ENCODE measurements at places on chromosomes 1 and 21.

- no peak for DNase-seq
Observed at GRCh38 chr1:23796466-23797271, 3.9 kb downstream of the GALE start.

GRCh38 chr1:244830639-244831038 lies 4.8 kb upstream of the COX20 start:
- DNase-seq, result no peak

- DNase-seq, result peak; percentile 90
Observed at GRCh38 chr1:232767305-232768074, 37.7 kb upstream of the MAP10 start.

DNA sequence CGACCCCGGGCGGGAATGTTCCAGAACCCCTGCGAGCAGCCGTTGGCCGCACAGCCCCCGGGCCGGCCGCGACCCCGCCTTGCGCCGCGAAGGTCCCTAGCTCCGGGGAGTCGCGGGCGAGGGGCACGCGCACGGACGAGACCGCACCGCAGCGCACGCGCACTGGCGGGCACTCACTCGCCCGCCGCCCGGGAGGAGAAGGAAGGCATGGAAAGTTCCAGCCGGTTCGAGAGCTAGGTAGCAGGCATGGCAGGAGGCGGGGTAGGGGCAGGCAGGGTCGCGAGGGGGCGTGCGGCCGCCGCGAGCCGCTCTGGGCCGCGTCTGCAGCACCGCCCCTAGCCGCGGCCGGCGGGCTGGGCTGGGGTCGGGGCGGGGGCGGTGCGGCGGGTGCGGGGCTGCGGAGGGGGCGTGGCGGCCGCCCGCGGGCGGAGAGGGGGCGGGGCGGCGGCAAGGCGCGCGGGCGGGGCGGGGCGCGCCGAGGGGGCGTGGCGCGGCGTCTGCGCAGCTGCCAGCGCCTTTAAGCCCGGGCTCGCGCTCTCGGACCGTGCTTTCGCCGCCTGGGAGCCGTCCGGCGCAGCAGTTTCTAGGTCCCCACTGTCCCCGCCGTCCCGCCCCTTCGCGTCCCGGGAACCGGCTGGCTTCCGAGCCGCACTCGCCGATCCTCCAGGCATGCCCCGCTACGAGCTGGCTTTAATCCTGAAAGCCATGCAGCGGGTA lies at the start of the genes MRPS6 and SLC5A3:
TSS of gene MRPS6 (plus strand) at position 547 of the 717 bp plus-strand sequence. CDS start at position 670, 123 bp downstream.
TSS of gene SLC5A3 (plus strand) at position 547 of the 717 bp plus-strand sequence. CDS start 21,621 bp downstream, outside the sequence.
- DNase-seq, result peak; percentile 88

DNA sequence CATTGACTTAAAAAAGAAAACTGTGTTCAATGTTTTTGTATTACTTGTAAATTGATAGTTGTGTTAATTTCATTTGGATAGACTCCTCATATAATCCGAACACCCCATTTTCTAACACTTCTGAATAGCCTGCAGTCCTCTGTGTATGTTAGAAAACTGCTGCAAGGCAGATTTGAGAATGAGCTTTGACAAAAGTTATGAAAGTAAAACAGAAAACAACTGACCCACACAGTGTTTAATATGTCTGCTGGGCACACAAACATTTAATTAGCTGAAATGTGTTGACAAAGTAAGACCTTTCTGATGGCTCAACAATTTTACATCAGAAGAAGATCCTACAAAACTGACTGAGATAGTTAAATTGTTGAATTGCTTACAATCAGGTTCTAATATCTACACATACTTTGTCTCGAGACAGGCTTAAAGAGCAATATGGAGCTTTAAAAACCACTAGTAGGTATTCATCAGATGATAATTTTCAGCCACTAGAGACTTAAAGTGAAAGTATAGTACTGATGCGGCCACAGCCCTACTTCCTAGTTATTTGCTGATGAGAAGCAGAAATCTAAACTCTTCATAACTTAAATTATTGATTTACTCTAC lies 40.0 kb upstream of the PRMT6 start:
- DNase-seq, result no peak

DNA sequence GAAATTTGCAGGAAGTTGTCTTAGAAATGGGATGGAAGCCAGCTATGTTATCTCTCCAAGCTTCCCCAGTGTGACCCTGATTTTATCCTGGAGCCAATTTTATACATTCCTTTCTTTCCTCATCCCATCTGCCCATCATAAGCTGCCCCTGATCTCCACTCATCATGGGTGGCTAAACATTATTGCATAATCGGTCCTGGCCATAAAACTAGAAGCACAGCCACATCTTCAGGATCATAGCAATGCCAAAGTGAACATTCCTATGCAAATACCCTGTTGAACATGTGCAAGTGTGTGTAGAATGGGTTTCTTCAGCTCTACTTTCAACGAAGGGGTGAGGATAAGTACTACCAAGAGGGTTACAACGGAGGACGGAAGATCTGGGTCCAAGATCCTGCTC lies 50.6 kb upstream of the COG2 start:
- DNase-seq, result no peak

DNA sequence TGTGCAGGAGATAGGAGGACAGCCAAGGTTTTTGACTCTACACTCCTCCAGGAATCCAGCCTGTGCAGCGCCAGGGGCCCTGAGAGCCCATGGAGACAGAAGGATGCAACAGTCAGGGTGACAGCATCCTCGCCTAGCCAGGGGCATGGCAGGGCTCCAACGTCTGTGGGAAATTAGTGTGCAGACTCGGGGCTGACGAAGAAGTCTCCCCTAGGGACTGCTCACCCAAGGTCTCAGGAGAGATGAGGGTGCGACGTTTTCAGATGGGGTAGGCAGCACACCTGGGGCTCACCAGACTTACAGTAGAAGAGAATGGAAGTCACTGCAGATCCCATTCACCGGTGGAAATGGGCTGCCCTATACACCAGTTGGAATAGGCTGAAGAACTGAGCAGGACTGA lies 241.7 kb downstream of the SETD4 start:
- DNase-seq, result no peak

DNA sequence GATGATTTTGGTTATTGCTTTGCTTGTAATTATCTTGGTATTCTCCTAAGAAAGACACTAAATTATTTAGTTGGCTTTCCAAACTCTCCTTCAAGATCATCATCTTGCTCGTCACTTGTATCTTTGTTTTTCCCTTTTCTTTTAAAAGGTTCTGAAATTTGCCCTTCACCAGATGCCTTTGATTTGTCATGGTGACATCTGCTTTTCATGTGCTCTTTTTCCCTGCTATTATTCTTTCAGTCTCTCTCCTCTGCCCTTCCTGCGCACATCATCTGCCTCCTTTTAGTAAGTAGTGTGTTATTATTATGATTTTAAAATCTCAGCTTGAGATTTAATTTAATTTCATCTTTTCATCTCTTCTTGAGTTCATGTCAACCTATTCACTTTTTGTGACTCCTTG lies 92.1 kb downstream of the BACH1 start:
- DNase-seq, result no peak

DNA sequence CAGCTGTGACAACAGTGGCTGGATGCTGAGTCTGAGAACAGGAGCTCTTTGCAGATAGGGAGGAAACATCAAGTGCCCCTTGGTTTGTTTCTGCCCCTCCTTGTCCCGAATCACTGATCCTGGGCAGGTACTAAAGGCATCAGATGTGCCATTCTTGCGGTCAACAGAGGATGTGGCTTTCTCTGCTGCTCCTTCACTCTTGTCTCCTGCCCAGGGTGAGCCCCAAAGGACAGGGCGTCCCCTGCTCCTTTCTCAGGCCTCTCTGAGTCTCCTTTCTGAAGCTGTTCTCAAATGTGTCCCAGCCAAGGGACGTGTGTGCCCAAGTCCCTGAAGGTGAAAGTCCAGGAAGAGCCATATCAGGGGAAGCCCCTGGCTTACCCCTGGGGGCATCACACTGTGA lies 31.7 kb downstream of the SLC37A1 start:
- no peak for DNase-seq

GRCh38 chr1:155175927-155176371 lies 2.3 kb downstream of the TRIM46 start:
- peak; percentile 55 for DNase-seq

DNA sequence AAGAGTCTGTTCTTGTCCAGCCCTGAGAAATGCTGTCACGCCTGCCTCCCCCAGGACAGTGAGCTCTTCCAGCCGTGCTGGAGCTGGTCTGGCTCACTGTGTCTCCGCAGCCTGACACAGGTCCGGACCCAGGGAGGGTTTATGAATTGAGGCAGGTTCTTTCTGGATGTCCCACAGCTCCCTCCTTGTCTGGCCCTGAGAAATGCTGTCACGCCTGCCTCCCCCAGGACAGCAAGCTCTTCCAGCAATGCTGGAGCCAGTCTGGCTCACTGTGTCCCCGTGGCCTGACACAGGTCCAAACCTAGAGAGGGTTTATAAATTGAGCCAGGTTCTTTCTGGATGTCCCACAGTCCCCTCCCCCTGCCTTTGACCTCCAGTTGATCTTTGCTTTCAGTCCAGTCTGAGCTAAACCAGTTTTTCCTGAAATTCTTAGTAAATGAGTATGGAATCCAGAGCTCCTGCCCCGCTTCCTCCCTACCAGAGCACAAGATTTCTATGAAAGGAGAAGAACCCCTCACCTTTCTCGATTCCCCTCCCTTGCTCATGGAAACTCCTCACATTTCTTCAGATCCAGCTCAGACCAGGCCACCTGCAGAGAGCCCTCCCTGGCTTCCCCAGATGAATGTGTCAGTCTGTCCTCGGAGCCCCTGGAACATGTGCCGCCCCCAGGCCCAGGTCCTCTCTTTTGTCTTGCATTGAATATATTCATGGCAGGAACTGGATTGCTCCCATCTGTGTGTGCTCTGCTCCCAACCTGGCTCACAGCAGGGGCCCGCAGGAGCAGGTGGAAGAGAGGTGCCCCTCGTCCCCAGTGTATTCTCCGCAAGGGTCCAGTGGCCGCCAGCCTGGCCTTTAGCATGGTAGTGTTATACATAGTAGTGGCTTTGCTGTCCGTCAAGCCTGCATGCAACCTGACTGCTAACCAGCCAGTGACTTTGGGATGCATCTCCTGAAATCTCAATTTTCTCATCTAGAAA lies 116.3 kb downstream of the EPHB2 start:
- no peak for DNase-seq

DNA sequence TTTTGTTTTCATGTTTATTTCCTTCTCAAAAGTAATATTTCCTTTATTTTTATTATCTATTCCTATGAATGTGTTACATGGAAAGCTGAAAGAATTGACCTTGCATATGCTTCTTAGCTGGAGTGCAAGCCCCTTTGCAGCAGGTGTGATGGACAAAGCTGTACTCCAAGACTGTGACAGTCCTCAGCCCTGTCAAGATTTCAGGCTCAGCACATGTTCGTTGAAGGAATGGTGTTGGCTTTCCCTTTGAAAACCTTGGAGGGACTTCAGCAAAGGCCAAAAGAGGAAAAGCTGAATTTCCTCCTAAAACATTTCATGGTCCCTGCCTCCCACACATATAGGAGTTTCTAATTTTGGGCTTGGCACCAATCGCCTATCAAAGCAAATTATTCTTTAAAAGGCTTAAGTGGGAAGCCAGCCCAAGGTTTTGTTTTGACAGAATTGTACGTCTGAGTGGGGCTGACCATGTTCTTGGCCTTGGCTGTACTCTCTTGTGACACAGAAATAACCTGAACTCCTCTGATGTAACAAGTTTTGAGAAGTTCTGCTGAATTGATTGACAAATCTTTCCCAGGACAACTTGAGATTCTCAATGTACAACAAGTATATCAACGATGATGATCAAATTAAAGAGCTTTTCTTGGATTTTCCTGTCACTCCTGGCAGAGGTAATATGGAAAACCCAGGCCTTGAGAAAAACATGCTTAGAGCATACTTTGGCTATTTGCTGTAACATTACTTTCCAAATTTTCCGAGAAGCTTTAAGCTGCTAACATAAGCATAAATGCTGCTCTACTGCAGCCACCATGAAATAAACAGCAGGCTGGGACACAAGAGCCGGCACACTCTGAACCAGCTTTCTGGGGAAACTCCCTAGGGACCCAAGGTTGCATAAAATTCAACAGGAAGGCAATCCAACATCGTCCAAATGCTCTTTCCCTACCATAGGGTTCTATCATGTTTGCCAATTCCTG lies 135.7 kb upstream of the ZNF648 start:
- peak; percentile 48 for DNase-seq

DNA sequence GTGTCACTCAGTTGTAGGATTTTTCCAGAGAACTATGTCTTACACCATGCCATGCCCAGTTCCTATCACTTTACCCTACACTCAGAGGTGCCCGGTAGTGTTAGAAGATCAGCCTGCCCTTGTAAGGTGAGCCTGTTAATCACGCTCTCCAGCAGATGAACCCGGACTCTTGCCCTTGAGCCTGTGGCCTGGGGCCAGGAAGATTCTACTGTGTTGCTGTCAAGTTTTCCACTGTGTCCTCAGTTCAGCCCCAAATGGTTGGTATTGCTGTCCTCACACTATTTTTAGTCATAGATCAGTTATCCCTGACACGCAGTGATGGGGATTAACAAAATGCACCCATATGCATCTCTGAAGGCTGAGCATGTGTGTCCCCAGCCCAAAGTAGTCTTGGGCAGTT lies 105.0 kb upstream of the SPAG17 start:
- DNase-seq, result no peak

- no peak for DNase-seq
Observed at GRCh38 chr1:235990330-235990795, 74.5 kb downstream of the NID1 start.

DNA sequence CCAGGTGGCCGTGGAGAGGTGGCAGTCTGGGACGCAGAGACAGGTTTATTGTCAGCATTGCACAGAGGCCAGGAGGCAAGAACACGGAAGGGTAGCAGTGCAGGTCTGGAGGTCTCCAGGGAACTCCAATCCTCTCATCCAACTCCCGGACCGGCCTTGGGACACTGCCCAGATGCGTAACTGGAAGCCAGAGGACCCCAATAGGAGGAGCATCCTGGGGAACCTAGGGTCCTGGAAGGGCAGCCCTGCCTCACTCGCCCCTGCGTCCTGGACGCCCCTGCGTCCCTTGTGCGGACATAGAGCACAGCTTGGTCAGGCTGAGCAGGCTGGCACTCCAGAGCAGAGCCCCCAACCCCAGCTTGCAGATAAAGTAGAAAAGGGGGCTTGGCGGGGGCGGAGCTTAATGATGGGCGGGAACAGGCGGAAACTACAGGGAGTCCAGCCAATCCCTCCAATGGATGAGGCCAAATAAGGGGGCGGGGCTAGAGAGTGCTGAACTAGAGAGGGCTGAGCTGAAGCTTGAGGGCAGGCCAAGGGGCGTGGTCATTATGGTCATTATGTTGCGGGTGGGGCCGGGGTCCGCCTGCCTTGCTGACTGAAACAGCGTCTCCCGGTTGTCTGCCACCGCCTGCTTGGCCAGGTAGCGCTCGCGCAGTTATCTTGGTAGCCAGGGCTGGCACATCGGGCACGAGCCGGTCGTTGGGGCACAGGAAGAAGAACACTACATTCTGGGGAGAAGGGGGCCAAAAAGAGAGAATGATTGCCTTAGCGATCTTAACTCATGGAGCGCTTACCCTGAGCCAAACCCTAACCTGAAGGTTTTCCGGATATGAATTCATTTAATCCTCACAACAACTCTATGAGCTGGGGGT lies 3.7 kb upstream of the ARHGEF19 start:
- peak; percentile 52 for DNase-seq

- DNase-seq, result no peak
Observed at GRCh38 chr1:201941420-201942128, 4.8 kb downstream of the LMOD1 start.

DNA sequence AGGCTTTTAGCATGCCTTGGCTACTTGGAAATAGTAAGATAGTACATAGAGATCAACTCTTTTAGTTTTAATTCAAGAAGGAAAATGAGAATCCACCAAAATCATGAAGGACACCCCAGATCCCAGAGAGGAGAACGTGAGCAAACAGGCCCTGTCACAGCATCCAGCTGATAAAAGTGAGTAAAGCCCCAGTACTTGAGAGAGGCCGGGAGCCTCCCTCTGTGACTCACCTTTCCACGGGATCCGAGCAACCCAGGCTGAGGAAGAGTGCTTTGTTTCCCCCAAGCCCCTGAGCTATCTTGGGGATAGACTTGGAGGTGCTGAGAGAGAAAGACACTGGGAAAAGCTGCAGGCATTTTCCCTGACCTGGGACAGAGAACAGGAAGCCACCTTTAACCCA lies 238.6 kb downstream of the DUSP10 start:
- no peak for DNase-seq
